ENCODE measurements at places on chromosomes 2 and 18. TPM values are rescaled to one million over a fixed set of nuclear protein-coding genes. Genes with fewer than 3 reads are reported as not detected.

SULT1C2 gene
- total RNA-seq = 4.8 TPM

- no peak for DNase-seq
Observed at GRCh38 chr2:185526161-185526560, 212.4 kb upstream of the FSIP2 start.

- no peak for DNase-seq
Observed at GRCh38 chr2:135607561-135607960, 76.3 kb downstream of the R3HDM1 start.

GRCh38 chr18:60266558-60266957 is 106.0 kb downstream of the MC4R start:
- DNase-seq = no peak

- DNase-seq = no peak
Observed at GRCh38 chr2:140567734-140568133, 1563.1 kb downstream of the LRP1B start.

GRCh38 chr2:236380051-236380612 is 115.9 kb upstream of the ASB18 start:
- no peak for DNase-seq

GRCh38 chr2:17858064-17858463 is 20.4 kb upstream of the KCNS3 start:
- DNase-seq = no peak

NOSTRIN gene
- 29.2 TPM for total RNA-seq

CRACDL gene
- total RNA-seq = 28.3 TPM

DNA sequence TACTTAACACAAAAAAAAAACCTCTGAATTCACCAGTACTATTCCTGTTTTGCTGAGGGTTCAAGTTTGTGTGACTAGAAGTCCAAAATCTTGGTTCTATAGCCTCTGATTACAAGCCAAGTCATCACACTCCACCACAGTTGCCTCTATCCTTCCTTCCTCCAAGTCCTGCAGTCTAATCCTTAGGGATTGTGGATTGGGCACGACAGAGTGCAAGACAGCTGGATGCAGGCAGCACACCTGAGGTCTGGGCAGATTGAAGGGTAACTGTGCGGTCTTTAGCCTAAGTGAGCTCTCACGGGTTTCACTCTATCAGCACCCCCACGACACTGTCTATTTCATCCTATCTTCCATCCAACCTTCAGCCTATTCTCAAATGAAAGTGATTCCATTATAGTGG is 299.4 kb upstream of the ID2 start:
- DNase-seq = no peak

ALPG gene
- 1.0 TPM for total RNA-seq

SPATS2L gene
- total RNA-seq = 96.8 TPM

DNA sequence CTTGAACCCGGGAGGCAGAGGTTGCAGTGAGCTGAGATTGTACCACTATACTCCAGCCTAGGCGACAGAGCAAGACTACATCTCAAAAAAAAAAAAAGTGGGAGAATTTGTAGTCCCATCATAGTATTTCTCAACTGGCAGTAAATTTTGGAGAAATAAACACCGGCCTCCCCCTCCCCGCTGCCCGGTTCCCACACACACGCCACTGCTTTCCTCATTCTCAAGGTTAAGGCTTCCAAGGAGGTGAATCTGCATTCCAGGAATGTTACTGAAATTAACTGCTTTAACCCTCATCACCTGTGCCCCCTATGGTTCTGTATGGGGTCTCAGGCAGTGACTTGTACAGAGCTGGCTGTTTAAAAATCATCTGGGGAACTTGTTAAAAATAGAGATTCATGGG is 49.9 kb downstream of the MRPL35 start:
- DNase-seq = no peak

DNA sequence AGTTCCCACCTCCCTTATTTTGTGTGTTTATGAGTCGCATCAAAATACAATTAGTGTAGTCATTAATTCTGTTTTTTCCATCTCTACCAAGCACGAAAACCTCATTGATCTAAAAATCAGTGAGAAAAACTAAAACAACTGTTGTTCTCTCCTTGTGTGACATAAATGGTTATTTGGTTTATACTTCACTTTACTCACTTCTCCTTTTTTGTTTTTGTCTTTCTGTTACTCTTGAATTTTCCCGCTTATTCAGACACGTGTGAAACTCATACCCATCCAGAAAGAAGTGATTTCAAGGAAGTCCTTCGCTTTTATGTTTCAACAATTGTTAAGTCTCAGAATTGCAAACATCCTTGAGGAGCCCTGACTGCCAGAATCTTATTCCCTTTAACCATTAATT is 121.6 kb downstream of the EML6 start:
- DNase-seq = no peak

All from lung (tissue), 17 donors.